ENCODE measurements at places on chromosomes 4 and X.

GRCh38 chr4:168832763-168833575, 177.1 kb downstream of the CBR4 start:
- DNase-seq: no peak

GRCh38 chr4:186699881-186700397, 23.7 kb downstream of the FAT1 start:
- DNase-seq: no peak

DNA sequence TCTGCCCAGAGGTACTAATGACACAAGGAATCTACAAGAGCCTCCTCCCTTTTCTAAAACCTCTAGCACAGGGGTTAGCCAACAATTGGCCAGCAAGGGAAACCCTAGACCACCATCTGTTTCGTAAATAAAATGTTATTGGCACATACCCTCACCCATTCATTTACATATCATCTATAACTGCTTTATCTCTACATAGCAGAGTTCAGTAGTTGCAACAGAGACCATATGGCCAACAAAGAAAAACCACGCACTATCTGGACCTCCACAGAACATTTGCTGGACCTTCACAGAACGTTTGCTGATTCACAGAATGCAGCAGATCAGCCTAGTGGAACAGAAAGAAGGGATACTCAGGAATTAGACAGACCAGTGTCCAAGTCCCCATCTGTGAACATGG, 9.4 kb downstream of the SLC2A9 start:
- DNase-seq: no peak

DNA sequence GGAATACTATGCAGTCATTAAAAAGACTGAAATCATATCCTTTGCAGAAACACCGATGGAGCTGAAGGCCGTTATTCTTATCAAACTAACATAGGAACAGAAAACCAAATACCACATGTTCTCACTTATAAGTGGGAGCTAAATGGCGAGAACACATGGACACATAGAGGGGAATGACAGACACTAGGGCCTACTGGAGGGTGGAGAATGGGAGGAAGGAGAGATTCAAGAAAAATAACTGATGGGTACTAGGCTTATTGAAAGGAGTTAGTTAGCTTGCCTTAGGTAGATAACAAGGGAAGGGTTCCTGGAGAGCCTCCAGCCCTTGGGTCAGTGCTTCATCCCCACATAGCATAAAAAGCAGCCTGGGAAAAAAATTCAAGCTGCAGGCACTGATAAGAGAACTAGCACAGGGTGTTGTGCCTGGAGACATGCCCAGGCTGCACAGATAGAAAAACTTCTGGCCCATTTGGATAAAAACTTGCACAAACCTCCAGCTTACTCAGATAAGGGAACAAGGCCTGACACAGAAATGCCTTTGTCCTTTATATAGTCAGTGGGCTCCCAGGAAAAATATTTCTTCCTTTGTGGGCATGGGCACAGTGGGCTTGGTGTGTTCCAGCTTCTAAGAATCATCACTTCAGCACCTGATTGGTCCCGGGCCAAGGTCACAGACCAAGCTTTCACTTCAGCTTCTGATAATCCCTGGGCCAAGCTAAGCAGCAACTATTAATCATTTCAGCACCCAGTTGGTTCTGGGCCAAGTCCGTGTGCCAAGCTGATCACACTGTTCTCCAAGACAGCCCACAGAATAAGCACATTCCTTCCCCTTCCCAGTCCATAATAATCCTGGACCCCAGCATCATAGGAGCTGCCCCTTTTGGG, 23.1 kb upstream of the PWWP3B start:
- DNase-seq: no peak

- no peak for DNase-seq
Measured at GRCh38 chrX:2451501-2452316, 49.1 kb downstream of the DHRSX start.

- no peak for DNase-seq
Measured at GRCh38 chr4:8871417-8872401, at the start of gene HMX1. HMX1 (minus strand) TSS chr4:8871839; CDS start chr4:8871614, 225 bp downstream.

- no peak for DNase-seq
Measured at GRCh38 chr4:158622251-158622650, 49.4 kb downstream of the C4orf46 start.

DNA sequence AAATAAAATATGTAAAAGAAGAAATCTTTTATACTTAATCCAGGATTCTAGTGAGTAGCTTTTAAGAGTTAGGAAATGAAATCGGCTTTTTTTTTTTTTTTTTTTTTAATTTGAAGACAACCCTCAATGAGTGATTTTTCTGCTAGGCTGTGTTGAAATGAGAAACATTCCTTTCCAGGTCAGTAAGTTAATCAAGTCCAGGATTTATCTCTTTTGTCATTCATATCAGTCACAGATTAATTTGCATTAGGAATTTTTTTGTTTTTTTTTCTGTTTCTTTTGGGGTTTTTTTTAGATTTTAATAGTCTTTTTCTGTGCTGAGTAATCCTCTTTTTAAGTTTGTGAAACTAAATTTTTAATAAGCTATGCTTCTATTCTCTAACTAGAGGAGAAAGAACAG, 448.1 kb downstream of the ADGRL3 start:
- DNase-seq: no peak

DNA sequence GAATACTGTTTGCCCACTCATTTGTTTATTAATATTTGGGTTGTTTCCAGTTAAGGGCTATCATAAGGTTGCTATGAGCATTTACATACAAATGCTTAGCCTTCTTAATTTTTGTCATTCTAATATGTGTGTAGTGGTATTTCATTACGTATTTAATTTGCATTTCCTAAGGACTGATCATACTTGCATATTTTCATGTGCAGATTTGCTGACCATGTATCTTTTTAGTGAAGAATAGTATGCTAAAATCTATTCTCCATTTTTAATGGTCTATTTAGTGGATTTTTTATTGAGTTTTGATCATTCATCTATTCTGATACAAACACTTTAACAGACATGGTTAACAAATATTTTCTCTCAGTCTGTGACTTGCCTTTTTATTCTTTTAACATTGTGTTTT, 949.5 kb downstream of the RAB28 start:
- no peak for DNase-seq

- no peak for DNase-seq
Measured at GRCh38 chrX:112473654-112474053, 206.1 kb downstream of the LHFPL1 start.

- no peak for DNase-seq
Measured at GRCh38 chr4:118837121-118837507, 1.2 kb upstream of the SEC24D start.

GRCh38 chr4:110231869-110232268, 33.5 kb upstream of the ELOVL6 start:
- no peak for DNase-seq

GRCh38 chr4:72567821-72568675, 973 bp downstream of the ADAMTS3 start:
- DNase-seq: no peak

- no peak for DNase-seq
Measured at GRCh38 chrX:115687595-115687994, 126.6 kb downstream of the PLS3 start.

DNA sequence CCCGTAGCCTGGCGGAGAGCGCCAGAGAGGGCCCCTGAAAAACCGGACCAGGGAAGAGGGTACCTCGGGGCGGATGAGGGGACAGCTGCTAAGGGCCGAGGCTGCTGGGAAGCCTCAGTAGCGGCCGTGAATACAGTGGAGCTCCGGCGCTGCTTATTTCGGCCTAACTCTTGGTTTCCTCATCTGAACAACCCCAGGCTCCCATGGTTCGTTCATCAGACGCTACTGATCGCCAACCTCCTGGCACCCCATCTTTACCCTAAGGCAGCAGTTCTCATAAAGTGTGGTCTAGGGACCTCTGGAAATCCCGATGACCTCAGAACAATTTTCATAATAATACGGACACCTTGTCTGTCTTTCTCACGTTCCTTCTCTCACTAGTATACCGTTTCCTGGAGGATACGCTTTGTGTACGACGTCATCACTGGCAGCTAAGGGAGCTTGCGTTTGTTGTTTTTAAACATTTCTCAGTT, 645 bp upstream of the RAB28 start:
- no peak for DNase-seq

DNA sequence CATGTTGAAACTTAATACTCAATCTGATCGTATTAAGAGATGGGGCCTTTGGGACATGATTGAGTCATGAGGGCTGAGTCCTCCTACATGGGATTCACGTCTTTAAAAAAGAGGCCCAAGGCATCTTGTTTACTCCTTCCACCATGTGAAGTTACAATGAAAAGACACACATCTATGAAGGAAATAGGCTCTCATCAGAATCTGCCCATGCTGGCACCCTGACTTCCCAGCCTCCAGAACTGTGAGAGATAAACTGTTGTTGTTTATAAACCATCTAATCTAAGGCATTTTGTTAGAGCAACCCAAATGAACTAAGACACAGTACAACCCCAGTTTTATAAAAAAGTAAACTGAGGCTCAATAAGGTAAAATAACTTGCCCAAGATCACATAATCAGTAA, 32.3 kb downstream of the PPP3CA start:
- DNase-seq: no peak

DNA sequence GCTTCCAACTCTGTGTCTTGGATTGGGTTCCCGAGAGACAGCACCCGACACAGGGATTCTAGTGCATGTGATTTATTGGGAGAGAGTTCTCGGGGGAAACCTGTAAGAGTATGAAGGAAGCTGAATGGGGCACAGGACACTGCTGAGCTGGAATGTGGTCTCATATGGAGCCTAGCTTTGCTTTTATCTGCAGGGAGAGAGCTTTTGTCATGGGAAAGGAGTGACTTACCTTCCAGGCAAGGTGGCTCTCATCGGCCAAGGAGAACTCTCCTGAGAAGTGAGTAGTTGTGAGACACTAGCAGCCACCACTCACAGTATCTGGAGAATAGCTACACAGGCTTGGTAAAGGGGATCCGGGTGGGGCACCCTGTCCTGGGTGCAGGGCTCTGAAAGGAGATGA, 124.5 kb downstream of the NHS start:
- DNase-seq: no peak

- no peak for DNase-seq
Measured at GRCh38 chrX:52262195-52262546, 77.5 kb downstream of the MAGED4 start.

GRCh38 chr4:104413487-104413886, 81.2 kb downstream of the CXXC4 start:
- DNase-seq: no peak

DNA sequence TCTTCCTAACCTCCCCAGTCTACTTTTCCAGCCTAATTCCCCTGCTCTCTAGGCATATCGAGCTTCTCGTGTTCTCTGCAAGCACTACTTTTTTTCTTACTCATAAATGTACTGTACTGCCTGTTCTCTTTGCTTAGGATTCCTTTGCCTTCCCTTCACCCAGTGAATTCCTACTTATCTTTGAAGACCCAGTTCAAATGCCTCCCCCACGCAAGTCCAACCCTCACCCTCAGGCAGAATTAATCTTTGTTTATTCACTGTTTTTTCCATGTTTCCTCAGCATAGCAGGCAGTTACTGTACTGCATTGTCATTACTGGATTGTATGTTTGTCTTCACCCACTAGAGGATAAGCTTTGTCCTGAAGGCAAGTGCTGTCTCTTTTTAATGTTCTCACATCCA, 287.7 kb downstream of the BMPR1B start:
- no peak for DNase-seq

GRCh38 chr4:8394061-8394519, 46.4 kb downstream of the ACOX3 start:
- peak; percentile 74 for DNase-seq

GRCh38 chrX:77060572-77060971, 386.6 kb upstream of the FGF16 start:
- DNase-seq: no peak

GRCh38 chrX:41759817-41760216, 35.8 kb downstream of the GPR82 start:
- DNase-seq: no peak

DNA sequence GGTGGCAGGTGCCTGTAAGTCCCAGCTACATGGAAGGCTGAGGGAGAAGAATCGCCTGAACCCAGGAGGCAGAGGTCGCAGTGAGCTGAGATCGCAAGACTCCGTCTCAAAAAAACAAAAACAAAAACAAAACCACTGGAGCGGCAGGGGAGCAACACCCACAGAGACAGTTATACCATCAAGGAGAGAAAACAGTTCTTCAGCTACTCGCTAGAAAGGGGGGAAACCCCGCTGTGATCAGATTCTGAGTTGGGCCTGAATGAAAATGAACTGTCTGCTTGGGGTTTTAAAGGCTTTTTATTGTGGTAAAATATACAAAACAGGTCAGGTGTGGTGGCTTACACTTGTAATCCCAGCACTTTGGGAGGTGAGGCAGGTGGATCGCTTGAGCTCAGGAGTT, 16.8 kb upstream of the IRAK1 start:
- no peak for DNase-seq

GRCh38 chrX:132227383-132228112, 8.3 kb upstream of the RAP2C start:
- DNase-seq: no peak

- DNase-seq: no peak
Measured at GRCh38 chr4:51942108-51942832, 77.9 kb downstream of the LRRC66 start.

- no peak for DNase-seq
Measured at GRCh38 chr4:185774131-185774653, 37.8 kb downstream of the SORBS2 start.

GRCh38 chr4:186942758-186943377, 219.2 kb upstream of the FAT1 start:
- peak; percentile 14 for DNase-seq

GRCh38 chr4:172369471-172369959, 556.3 kb downstream of the GALNTL6 start:
- DNase-seq: no peak

- DNase-seq: no peak
Measured at GRCh38 chr4:80489798-80490197, 154.3 kb downstream of the CFAP299 start.

DNA sequence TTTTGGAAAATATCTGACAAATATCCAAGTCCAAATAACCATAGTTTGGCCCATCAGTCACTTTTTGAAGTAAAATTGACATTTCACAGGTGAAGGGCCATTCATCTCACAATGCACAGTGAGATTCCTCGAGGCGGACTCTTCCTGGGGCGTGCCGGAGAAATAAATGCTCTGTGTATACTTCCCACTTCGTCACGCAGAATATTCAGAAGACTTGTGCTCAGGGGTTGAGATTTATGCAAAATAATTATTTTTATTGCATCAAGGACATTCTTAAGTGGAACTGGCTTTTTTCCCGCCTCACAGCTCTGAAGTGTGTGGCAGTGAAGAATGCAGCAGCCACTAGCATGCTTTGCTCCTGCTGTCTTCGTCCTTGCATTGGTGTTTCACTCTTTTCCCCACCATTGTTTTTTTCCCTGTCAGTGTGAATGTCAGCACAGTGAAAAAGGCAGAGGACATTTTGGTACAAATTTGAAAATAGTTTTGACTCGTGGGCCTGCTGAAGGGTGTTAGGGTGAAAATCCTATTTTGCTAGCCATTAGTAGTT, 70.6 kb downstream of the FAM193A start:
- DNase-seq: no peak

All from NCI-H1092 (cell line).